ENCODE measurements at places on chromosomes 3 and 15.

DNA sequence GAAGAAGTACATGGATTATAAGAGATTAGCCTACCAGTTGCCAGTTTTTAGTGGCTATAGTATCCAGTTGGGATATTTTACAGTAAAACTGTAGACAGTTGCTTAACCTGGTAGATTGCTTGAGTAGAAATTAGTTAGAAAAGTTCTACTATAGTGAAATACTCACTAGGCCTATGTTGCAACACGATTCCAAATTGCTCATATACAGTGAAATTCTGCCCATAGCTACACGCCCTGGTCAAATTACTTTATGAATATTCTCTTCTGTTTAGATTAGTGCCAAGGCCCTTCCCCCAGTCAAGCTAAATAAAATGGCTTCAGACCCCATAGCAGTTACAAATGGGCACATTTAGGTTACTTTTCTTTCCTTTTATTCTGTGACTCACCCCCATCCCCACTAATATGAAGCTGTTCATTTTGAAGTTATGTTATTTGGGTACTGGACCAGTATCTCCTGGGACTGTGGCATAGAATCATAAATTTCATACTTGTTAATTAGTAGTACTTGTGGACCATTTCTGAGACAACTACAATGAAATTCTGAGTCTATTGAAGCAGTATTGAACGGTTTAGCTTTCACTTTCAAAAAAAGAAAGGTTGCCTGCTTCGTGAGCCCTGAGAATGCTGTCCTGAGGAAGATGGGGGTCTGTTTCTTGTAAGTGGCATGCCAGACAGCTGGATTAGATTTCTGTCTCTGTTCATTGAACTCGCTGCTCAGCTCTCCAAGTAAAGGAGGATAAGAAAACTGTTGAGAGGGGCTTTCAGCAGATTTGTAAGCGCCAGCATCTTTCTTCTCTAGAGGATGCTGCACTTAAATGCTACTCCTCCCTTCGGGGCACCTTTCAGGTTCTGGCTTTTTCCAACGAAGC, 65.8 kb upstream of the CFAP20DC start:
- DNase-seq = no peak

GRCh38 chr15:57323806-57324589, 52.3 kb upstream of the CGNL1 start:
- DNase-seq = no peak

- no peak for DNase-seq
These were observed 1234.7 kb downstream of the NSUN3 start for GRCh38 chr3:95297581-95297980.

GRCh38 chr3:43194490-43195114, 88.7 kb upstream of the POMGNT2 start:
- no peak for DNase-seq

GRCh38 chr3:184237807-184238206, 8.4 kb downstream of the VWA5B2 start:
- no peak for DNase-seq

DNA sequence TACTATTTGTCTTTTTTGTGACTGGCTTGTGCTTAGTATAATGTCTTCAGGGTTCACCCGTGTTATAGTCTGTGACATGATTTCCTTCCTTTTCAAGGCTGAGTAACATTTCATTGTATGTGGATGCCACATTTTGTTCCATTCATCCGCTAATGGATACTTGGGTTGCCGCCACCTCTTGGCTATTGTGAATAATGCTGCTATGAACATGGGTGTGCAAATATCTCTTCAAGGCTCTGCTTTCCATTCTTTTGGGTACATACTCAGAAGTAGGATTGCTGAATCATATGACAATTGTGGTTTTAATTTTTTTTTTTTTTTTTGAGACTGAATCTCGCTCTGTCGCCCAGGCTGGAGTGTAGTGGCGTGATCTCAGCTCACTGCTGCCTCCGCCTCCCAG, 15.4 kb downstream of the CRTC3 start:
- DNase-seq = no peak

DNA sequence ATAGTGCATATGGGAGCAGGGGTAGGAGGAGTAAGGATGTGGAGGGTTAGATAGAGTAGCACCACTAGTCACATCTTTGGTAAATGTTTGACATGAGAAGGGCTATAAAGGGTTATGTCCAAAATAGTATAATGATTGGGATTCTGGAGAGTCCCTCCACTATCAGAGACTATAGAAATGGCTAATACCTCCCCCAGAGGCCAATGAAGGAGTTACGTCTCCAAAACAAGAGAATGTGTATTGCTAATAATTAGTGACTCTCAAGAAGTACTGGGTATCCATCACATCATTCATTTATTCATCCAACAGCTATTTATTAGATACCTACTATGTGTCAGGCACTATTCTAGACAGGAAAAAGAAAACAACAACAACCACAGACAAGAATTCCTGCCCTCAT, 203.7 kb upstream of the UMPS start:
- DNase-seq = no peak

- no peak for DNase-seq
These were observed 89.2 kb downstream of the RBPMS2 start for GRCh38 chr15:64686130-64686735.

DNA sequence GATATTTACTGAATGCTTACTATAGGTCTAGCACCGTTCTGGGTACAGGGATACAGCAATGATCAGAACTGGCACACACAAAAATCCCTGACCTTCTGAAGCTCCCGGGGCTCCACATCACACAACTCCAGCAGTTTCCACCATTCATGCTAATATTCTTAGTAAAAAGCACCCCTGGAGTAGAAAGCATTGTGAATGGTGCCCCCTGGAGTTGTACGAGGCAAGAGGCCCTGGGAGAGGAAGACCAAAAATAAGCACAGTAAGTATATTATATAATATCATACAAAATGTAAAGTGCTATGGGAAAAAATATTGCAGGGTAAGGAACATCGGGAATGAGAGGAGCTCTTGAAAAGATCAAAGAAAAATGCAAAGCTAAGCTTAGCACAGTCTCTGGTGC, 790 bp upstream of the SRGAP3 start:
- no peak for DNase-seq

GRCh38 chr3:57048052-57048671, 12.3 kb upstream of the SPATA12 start:
- no peak for DNase-seq

- no peak for DNase-seq
These were observed 13.6 kb downstream of the PRKCD start for GRCh38 chr3:53174346-53175250.

- DNase-seq = no peak
These were observed 44.0 kb downstream of the KLF15 start for GRCh38 chr3:126313166-126313565.

GRCh38 chr15:66007663-66008262, 138.5 kb downstream of the RAB11A start:
- no peak for DNase-seq

Measured in stimulated activated CD8-positive, alpha-beta memory T cell treated with anti-CD3 and anti-CD28 coated beads, Interleukin-4, amount 100 ng/mL, for 4 hours (primary cell).